Activated naive CD8-positive, alpha-beta T cell treated with anti-CD3 and anti-CD28 coated beads, Interleukin-2, amount 50 U/mL, for 24 hours (primary cell): ENCODE measurements at places on chromosomes 2 and 18.
A peak's percentile ranks its signal among the peaks of the same experiment; 100 is the strongest.

- DNase-seq = peak; percentile 37
These were observed 593 bp upstream of the SDC1 start for GRCh38 chr2:20225294-20226151.

DNA sequence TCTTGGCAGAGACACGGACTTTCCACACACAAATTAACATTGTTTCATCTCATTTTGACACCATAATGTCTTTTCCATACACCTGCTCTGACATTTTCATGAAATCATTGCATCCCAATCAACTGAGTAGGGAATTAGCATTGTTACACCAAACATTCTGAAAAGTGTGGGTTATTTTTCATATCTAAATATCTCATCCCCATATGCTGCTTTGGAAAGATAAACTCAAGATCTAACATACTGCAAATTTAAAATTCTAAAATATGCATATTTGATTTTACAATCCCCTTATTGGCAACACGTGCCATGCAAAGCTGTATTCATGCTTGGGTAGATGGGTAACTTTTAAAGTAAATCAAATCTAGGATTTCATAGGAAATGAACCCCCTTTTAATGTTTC lies 242.9 kb downstream of the ZNF516 start:
- no peak for DNase-seq

- DNase-seq = no peak
These were observed 682 bp upstream of the LNPK start for GRCh38 chr2:176002688-176003210.

DNA sequence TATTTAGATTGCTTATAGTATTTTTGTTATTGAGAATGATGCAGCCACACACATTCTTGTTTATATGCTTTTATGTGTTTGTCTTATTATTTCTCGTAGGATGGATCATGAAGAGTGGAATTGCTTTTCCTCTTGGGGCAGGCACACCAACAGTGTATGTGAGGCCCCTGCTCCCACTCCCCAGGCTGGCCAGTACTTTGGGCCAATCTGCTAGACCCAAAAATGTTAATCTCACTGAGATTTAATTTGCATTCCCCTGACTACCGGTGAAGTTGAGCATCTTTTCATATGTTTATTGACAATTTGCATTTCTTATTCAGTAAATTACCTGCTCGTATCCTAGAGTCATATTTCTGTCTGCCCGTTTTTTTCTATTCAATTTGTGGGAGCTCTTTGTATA lies 4.7 kb upstream of the MYCN start:
- no peak for DNase-seq

- no peak for DNase-seq
These were observed 79.8 kb downstream of the MGAT5 start for GRCh38 chr2:134333646-134334189.

DNA sequence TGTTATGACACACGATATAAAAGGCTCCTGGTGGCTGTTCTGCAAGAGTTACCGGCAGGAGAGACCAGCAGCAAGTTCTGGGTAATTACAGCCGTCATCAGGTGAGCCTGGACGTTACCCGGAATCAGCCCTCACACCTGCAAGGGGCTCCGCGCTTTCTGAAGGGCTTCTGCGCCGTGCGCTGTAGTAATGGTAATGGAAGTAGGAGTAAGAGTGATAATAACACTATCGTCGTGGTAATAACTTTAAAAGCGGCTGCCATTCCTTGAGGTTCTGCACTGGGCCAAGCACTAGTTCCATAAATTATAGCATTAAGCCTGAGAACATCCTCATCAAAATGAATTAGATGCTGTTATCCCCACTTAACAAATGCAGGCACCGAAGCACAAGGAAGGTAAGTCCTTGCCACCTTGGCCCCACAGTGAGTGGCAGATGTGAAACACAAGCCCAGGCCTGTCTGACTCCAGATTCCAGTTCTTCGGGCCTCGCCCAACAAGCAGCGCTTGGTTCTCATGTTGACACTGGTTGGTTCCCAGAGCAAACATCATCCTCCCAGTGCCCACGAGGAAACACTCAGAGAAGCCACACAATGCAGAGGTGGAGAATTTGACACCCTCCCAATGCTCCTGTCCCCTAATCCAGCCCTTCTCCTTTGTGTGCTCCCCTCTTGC lies 205.2 kb downstream of the EIPR1 start:
- DNase-seq = no peak

DNA sequence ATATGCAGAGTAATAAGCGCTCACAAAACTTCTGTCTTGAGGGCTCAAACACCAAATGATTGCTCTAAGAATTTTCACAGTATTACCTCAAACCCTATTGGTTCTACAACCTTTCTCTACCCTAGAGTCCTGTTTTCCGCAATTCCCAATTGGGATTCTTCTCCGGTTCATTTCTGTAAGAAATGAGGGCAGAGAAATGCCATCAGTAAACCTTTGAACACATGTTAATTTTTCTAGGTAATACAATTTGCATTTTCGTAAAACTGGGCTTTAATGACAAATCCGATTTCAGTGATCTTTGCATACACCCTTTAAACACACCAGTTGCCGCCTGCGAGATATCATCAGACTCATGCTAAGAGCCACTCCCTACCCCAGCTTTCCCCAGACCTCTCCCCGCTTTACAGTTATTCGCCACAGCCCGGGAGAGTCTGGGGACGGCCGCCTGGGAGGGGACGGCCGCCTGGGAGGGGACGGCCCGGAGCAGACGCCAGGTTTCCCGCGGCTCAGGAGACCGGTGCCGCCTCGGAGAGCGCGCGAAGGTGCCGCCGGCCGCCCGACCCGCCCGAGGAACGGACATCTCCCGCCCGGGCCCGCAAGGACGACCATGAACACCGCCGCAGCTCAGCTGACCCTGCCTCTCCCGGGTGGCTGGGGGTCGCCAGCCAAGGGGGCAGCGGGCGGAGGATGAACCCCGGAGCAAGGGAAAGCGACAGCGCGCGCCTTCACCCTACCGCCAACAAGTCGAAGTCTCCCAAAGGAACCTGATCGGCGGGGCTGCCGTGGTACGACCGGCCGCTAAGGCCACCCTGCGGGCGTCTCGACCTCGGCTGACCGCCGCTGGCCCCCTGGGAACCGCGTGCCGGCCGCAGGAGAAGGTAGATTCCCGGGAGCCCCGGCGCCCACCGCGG lies 463 bp downstream of the SMC6 start:
- peak; percentile 50 for DNase-seq

DNA sequence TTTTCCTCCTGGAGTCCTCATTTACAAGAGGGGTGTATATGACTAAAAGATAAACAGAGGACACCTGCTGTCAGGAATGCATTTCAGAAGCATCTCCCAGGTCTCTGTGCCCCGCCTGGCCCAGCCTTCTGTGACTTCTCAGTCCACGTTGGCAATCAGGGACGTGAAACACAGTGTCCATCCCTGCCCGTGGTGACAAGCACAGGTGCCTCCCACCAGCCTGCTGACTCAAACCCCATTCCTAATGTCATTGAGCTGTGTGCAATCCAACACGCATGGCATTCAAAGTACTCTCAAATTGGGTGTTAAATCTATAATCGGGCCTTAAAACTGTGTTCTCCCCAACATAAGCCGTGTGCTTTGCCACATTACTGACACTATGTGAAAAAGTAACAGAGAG lies 343.2 kb downstream of the EIPR1 start:
- DNase-seq = no peak

DNA sequence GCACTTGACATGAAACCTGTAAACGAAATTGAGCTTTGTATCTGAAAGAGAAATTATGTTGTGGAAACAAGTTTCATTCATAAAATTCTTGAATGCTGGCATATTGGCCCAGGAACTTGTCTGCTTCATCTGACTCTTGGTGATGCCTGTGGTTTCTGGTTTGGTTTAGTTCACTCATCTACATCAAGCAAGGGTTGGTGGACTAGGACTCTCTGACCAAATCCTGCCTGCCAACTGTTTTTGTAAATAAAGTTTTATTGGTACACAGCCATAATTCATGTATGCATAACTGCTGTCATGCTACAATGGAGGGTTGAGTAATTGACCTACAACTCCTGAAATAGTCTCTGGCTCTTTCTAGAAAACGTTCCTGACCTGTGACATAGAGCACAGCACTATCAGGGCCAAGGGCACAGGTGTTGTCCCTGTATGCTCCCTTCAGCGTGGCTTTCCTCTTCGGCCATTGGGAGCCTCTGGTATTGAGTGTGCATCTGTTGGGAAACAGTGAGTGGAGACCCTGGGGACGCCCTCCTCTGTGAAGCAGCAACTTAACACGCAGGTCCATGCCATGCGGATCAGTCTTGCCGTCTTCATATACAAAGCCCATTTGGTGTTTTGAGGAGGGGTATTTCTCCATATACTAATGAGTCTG lies 226.3 kb downstream of the SH3RF3 start:
- no peak for DNase-seq

DNA sequence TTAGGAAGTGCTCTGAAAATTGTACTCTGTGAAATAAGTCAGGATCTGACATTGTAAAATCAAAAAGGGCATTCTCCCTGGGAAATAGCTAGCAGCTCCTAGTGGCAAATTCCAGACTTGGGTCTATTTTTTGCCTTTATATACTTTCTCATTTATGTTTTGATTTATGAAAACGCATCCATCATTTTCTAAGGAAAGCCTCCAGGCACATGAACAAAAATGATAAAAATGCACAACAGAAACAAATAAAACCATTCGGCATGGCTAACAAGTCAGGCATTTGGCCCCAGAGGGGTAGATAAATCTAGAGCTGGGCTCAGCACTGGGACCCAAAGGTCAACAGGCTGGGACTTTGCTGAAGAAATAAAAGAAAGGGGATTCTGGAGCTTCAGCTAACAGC lies 167.0 kb downstream of the BCL11A start:
- no peak for DNase-seq

DNA sequence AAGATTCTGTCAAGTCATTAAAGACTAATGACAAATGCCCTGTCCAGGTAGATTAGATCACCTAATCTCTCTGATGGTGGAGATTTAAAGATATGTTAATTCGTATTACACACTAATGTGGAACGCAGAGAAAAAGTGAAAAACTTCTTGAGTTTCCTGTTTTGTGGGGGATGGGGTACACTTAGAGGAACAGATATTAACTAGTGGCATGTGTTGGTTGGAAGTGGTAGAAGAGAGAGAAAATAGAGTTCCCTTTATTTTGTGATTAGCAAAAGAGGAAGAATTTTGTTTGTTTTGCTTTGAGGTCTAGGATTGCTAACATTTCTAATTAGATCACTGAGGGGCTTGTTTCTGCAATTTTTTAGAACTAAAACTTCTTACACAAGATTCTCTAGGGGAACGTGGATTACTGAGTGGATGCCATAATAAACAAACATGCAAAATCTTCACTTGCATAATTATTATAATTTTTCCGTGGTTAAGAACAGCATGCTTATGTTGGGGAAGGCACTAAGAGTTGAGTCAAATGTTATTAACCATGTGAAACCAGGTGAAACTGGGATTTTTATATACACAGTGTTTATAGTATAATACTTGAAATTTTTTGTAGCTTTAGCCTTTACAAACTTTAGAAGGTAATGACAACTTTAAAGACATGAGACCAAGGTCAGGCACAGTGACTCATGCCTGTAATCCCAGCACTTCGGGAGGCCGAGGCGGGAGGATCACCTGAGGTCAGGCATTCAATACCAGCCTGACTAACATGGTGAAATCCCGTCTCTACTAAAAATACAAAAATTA lies 97.4 kb upstream of the STK17B start:
- DNase-seq = no peak

DNA sequence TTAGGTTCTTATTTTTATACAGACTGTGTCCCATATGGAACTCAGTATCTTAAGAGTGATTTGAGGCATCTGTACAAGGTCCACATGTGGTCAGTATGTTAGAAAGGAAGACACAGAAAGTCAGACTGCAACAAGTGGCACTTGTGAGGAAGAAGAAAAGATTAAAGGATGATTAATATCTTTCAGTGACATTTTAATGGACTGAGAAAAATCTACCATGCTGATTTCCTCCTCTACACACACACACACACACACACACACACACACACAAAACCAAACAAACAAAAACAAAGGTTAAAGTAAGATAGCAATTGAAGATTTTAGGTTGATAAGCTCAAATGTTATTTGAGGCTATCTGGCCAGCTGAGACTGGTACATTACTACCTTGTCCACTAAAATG lies 94.5 kb upstream of the CHRNA1 start:
- no peak for DNase-seq

- no peak for DNase-seq
These were observed 395.2 kb downstream of the TGIF1 start for GRCh38 chr18:3845161-3845560.

DNA sequence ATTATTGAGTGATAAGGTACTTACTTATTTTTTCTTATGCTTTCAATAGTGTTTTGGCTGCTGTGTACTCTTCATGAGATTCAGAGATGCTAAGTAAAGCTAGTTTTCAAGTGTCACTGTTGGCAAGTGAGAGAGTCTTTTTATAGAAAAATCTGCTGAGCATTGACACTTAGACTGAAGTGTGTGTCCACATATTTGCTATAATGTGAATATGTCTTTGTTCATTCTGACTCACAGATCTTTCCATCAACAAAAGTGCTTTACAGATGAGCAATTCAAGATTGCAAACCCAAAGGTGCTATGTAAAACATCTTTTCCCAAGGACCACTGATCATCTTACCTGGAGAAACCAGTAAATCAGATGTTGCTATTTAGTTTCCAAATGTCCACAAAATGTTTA lies 410.6 kb upstream of the FIGN start:
- DNase-seq = no peak

DNA sequence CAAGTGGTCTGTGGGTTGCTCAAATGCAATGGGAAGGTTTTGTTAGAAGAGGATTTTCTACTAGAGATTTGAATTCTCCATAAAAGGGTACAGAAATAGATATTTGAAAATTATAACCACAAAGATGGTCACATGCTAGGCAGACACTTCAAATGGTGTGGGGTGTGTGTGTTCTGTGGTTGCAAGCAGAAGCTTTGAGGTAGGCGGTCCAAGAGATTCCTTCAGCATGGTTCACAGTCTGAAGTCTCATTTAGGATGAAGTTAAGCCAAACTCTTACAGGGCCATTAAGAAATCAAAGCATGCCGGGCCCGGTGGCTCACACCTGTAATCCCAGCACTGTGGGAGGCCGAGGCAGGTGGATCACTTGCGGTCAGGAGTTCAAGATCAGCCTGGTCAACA lies 38.3 kb upstream of the RMDN2 start:
- no peak for DNase-seq

GRCh38 chr2:159138642-159139182 lies 147.8 kb downstream of the WDSUB1 start:
- no peak for DNase-seq

GRCh38 chr2:20580690-20581437 lies 70.0 kb downstream of the HS1BP3 start:
- no peak for DNase-seq

DNA sequence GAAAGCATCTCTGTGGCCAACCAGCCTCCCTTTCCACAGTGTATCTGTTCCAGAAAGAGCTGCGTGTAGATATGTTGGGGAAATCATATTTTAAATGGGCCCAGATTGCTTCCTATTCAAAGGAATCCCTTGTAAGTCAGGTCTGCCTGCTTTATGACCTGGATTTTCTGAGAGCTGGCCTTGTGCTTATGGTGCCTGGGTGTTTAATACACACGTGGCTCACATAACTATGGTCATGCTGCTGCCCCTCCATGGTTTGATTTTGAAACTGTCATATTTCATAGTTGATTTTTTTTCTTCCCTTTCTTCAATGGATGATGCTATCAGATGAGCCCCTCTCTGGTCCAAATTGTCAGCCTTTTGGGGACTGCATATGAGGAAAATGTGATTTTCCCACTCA lies 111.5 kb upstream of the CNGA3 start:
- DNase-seq = no peak
